NCI-H1417 treated with DMSO at 0.1 percent for 48 hours (cell line): ENCODE measurements at places on chromosomes 13 and 19.

- DNase-seq = no peak
Measured at GRCh38 chr19:3931041-3931440, 1.8 kb upstream of the NMRK2 start.

DNA sequence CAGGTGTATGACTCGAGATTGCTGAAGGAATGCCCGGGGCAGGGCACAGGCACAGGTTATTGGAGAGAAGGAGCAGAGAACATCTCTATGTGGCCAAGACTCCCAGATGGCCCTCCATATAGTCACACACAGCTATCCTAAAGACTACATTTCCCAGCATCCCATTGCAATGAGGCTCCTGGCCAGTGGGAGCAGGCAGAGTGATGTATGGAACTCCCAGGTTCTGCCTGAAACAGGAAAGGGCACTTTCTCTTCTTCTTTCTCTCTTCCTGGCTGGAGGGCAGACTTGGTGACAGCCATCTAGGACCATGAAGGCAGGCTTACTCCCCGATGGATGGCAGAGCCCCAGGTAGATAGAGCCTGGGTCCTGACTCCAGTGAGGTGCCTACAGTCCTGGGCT is 13.5 kb downstream of the PPP1R13L start:
- no peak for DNase-seq

DNA sequence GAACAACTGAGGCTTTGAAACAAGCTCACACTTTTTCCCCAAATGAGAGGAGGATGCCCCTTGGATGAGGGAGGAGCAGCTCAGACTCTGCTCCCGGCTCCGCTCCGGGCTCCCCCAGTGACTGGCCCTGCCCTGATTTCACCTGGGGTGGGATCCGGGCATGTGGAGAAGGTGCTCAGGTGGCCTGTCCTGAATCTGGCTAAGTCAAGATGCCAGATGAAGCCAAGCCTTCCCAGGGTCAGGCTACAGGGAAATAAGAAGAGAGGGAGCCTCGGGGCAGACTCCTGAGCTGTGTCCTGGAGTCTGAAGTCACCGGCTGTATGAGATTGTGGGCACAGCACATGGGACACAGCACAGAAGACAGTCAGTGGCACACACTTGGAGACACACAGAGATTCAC is 10.3 kb downstream of the CEACAM5 start:
- no peak for DNase-seq

GRCh38 chr13:20495087-20496023 is 30.3 kb downstream of the CRYL1 start:
- no peak for DNase-seq

GRCh38 chr13:66860878-66861417 is 369.2 kb downstream of the PCDH9 start:
- DNase-seq = no peak

DNA sequence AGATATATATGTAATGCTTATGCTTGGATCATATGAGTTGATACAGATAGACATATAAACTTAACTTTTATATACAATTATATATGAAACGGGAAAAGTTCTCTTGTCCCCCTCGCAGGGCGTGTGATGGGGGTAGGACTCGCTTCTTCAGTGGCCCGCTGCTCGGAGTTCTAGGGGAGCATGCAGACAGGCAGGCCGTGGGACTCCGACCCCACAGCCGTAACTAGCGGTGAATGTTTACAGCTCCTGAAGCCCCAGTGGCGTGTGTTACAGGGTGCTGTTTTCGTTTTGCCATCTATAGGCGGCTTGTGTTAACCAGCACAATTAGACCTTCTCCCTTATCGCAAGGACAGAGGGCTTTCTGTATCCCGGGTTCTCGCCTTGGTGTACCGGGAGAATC is 1899.8 kb downstream of the PCDH9 start:
- DNase-seq = no peak

DNA sequence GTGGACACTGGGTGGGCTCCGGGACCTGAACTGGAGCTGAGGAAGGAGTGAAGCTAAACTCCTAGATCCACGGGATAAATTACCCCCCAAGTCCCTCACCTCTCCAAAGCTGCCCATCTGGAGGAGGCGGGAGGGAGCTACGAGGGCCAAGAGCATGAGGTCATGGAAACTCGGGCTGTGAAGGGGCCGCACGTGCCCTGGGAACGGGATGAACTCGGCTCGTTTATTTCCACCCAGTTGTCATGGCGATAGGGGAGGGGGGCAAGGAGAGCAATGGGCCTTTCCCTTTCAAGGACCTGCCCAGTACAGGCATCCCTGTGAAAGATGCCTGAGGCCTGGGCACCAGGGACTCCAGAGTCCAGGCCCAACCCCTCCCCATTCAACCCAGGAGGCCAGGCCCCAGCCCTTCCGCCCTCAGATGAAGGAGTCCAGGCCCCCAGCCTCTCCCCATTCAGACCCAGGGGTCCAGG is 3.8 kb downstream of the PPP1R12C start:
- DNase-seq = no peak

DNA sequence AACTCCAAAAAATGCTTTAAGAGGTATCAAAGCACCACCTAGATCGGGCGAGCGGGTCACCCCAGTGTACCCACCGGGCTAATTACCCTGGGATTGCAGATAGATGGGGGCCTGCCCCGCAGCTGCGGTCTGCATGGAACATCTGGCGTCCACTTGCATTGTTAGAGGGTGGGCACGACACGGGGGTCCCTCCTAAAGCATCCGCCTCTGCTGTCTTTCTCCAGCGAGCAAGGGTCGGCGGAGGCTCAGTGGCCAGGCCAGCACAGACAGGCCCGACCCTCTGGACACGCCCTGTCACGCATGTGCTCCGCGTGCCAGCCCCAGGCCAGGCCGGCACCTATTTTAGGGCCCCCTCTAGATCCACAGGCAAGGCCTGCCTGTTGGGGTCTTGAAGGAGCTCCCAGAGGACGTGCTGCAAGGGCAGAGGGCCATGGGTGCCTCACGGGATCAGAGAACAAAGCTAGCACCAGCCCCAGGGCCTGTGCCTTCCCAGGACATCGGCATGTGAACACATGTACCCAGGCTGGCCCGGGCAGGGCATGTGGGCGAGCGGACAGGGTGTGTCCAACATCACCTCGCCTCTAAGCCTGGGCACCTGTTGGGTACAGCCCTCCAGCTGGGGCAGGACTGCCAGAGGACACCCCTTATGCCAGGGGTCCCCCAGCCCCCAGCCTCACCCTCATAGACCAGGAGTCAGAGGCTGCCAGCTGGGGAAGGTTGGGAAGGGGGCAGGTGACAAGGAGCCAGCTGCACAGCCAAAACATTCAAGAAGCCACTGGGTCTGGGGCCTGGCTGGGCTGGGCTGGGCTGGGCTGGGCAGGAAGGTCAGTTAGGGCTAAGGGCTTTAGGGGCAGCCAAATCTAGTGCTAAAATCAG is 35.6 kb upstream of the NANOS3 start:
- DNase-seq = no peak
